ENCODE measurements at places on chromosomes 2 and 18.

- no peak for DNase-seq
These were observed 14.1 kb upstream of the FHOD3 start for GRCh38 chr18:36283448-36283847.

GRCh38 chr2:190648289-190649034 is 421 bp upstream of the NAB1 start:
- DNase-seq = peak; percentile 80

DNA sequence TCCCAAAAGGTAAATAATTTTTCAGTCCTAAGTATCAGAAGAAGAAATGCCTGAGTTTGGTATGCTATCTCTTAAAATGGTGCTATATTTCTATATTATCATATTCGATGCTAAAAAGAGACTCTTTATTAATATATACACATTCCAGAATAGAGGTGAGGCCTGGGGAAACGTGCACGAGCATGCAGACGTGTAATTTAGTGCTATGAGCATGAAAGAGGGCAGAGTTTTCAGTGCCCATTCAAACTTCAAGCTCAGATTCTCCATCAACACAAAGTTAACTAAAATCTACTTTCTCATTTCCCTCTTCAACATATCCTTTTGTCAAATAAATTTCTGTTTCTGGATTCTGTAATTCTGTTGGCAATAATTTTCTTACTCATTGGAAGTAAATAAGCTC is 5.7 kb upstream of the COBLL1 start:
- no peak for DNase-seq

DNA sequence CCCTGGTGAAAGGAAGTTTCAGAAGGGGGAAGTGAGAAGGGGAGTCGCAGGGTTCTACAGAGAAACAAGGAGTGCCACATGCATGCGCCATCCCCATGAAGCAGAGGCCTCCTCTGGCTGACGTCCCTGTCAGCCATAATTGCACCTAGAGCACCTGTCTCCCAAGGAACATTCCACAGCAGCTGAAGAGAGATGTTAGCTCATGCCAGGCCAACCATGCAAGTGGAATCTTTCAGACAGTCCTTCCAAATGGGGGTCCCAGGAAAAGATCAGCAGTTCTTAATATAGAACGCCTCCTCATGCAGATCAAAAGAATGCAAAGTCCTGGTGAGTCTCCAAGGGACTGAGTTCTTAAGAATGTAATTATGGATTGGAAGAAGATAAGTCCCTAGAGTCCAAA is 29.6 kb downstream of the MRO start:
- no peak for DNase-seq

- DNase-seq = no peak
These were observed 8.2 kb upstream of the CLIP4 start for GRCh38 chr2:29106980-29107388.
